IMR-90 (cell line): ENCODE measurements at places on chromosomes 4 and X. TPM values are rescaled to one million over a fixed set of nuclear protein-coding genes. Genes with fewer than 3 reads are reported as not detected.

DNA sequence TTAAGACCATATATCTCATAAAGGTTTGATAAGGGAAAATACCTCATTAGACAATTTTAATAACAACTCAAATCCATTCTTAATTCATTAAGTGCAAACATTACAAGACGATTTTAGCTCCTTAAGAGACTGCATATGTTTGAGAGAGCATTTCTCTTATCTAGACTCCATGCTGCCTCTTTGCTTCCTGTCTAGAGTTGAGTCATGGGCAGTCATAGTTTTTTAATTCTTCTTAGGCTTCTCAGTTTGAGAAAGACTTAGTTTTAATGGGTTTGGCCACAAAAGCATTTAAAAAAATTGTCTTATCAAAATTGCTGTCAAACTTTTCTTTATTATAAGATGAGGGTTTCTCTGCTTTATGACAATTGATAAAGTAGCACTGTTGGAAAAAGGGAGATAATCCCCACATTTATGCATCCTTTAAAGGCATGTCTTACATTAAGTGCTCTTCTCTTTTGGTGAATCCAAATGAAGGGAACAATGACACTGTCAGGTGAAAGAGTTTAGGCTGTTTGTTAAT is 713.4 kb downstream of the PCDH18 start:
- H3K4me1 ChIP-seq = no peaks in the 10 kb centered on the region
- no peak overlapping the region for H3K4me3 ChIP-seq
- no peaks in the 10 kb centered on the region for H3K36me3 ChIP-seq
- H3K27me3 ChIP-seq = no peaks in the 10 kb centered on the region
- H3K27ac ChIP-seq = no peak overlapping the region

DNA sequence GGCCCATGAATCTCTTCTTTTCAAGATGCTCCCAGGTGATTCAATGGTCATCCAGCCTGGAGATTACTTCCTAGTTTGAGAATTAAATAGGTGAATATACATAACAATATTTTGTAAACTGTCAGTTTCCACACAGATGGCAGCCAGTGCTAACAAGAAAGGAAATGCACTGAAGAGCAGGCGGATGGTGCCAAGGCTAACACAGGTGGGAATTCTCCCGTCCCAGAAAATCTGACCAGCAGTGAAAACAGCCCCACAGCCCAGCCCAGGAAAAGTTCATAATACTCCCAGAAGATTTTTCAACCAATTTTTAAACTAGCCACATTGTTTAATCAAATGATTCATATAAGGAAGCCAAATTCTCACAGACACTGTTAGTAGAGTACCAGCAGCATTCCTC is 387.2 kb upstream of the GATB start:
- no peak overlapping the region for H3K27ac ChIP-seq
- no peaks in the 10 kb centered on the region for H3K36me3 ChIP-seq
- DNase-seq = no peak
- no peak overlapping the region for H3K4me3 ChIP-seq
- peaks cover 12% of the 10 kb centered on the region for H3K27me3 ChIP-seq

DNA sequence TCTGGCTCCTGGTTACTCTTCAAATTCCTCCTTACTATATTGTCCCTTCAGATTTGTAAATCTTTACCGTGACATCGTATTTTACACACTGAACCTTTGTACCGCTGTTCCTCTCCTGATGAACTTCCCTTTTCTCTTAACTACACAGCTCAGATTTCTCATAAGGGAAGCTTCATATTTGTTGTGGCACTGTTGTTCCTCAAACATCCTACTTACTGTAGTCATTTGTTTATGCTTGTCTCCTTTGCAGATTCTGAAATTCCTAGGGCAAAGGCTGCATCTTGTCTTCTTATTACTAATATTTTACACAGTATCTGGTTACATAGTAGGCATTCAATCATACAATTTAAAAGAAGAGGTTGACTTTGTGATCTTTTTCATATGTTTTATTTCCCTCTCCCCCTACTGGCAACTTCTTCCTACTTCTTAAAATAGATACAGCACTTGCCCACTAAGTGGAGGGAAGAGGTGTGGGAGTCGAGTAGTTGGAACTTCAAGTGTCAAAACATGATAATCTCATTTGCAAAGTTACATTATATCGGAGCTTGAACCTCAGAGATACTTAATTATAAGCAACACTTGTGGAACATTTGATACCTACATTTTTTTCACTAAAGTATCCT is 50.0 kb downstream of the TET2 start:
- H3K4me3 ChIP-seq = no peak overlapping the region
- peaks cover 3% of the 10 kb centered on the region; the same call in 1 of the 2 replicates for H3K36me3 ChIP-seq
- H3K27me3 ChIP-seq = no peaks in the 10 kb centered on the region
- peaks cover 5% of the 10 kb centered on the region for H3K4me1 ChIP-seq

DNA sequence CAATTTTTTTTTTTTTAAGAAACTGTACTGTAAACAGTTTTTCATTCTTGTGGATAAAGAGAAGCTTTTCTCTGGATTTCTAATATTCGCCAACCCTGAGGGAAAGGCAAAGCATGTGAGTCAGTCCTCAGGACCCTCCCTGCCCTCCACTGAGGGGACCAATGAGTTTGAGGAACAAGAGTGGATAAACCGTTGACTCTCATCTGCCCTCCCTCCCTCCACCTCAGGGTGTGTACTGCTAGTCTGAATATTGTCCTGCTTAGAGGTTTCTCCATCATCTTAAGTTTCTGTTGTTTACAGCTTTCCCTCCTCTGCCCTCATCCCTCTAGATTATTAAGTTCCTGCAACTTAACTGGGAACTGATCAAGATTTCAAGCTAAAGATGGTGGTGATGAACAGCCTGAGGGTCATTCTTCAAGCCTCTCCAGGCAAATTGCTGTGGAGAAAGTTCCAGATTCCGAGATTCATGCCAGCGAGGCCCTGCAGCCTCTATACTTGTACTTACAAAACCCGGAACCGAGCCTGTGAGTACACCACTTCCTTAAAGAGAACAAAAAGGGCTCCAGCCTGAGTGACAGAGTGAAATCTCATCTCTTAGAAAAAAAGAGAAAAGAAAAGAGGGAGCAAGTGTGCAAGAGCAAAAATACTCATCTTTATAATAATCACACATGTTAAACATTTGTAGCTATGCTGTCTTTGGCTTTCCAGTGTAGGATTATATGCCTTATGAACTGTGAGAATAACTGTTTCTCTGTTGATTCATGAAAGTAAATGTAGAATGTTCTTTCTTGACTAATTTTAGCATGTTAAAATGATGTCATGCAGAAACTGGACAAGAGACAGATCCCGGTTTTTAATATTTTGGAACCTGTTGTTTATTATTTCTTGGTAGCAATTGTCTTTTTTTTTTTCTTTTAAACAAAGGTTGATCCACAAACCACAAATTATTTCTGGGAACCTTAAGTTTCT is 11.9 kb downstream of the CA5B start:
- no peak overlapping the region for H3K4me3 ChIP-seq
- H3K4me1 ChIP-seq = peaks cover 13% of the 10 kb centered on the region
- H3K27ac ChIP-seq = no peak overlapping the region

- no peaks in the 10 kb centered on the region; the same call in 1 of the 2 replicates for H3K27me3 ChIP-seq
- peaks cover 2% of the 10 kb centered on the region; the same call in 1 of the 2 replicates for H3K36me3 ChIP-seq
- no peak overlapping the region for H3K4me3 ChIP-seq
- peaks cover 5% of the 10 kb centered on the region; the same call in 1 of the 2 replicates for H3K4me1 ChIP-seq
- H3K27ac ChIP-seq = no peak overlapping the region
Measured at GRCh38 chr4:81452452-81453006, 19.2 kb downstream of the RASGEF1B start.

DNA sequence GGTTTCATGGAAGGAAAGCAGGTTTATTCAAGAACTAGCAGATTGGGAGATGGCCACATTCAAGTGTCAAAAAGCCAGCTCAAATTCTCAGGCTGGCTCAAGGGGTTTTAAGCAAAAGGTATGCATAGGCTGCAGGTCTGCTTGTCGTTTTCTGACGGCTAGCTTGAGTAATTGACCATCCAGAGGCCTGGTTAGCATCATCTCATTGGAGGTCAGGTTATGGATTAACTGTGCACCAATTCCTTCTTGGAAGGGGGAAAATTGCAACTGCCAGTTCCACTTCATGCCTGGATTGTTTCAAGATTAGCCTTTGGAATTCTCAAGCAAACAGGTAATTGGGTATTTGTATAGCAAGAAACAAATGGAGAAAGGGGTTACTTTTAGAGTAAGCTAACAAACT is 62.1 kb downstream of the FUNDC1 start:
- H3K27ac ChIP-seq = no peak overlapping the region
- no peaks in the 10 kb centered on the region for H3K36me3 ChIP-seq
- H3K4me3 ChIP-seq = no peak overlapping the region

- no peak overlapping the region for H3K27ac ChIP-seq
- H3K4me1 ChIP-seq = peaks cover 4% of the 10 kb centered on the region; the same call in 1 of the 2 replicates
- no peaks in the 10 kb centered on the region for H3K36me3 ChIP-seq
- no peaks in the 10 kb centered on the region for H3K27me3 ChIP-seq
Measured at GRCh38 chrX:9923357-9923756, 43.8 kb upstream of the CLDN34 start.

DNA sequence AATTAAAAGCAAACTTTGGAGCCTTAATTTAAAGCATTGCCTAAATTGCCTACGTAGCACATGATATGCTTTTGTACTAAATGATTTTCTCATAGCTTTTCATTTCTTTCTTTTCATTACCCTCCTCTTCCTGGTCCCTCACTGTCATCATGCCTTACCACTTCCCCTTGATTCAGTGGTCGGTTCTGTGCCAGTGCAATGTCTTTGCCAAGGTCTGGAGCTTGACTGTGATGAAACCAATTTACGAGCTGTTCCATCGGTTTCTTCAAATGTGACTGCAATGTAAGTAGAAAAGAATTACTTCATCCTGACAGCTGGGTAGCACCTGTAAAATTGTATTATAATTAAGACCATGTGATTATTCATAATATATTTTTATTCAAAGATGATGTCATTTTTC is 72.5 kb downstream of the C4orf46 start:
- H3K27ac ChIP-seq = no peak overlapping the region
- no peaks in the 10 kb centered on the region for H3K36me3 ChIP-seq
- no peak for DNase-seq
- H3K4me1 ChIP-seq = no peaks in the 10 kb centered on the region

DNA sequence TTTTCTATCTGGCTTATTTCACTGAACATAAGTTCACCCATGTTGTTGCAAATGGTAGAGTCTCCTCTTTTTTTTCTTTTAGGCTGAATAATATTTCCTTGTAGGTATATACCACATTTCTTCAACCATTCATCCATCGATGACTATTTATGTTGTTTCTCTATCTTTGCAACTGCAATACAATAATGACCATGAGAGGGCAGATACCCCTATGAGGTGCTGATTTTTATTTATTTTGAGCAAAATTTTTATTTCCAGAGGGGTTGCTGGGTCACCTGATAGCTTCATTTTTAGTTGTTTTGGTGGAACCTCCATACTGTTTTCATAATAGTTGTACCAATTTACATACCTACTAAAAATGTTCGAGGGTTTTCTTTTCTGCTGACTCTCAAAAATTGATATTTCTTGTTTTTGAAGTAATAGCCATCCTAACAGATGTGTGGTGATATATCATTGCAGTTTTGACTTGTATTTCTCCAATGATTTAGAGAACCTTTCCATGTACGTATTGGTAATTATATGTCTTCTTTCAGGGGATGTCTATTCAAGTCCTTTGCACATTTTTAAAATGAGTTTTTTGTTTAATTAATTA is 1697.0 kb downstream of the PCDH7 start:
- no peak overlapping the region for H3K27ac ChIP-seq
- no peak overlapping the region for H3K4me3 ChIP-seq
- H3K36me3 ChIP-seq = no peaks in the 10 kb centered on the region
- no peaks in the 10 kb centered on the region for H3K27me3 ChIP-seq
- H3K4me1 ChIP-seq = no peaks in the 10 kb centered on the region

DNA sequence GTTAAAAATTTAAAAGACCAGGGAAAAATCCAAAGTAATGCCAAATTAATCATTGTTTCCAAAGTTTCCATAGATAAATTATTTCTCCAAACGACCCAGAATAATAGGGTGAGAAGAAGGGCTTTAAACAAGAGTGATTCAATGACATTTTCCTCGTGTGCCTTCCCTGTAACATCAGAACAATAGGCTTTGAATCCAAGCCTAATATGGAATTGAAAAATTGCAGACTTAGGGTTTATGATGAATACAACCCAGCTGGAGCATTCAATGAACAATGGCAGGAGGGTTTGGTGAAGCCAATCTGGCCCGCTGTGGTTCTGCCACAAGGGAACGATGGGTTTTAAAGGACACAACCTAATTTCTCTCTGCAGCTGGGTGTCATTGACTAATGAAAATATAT is 94.2 kb downstream of the CBLL2 start:
- peaks cover 2% of the 10 kb centered on the region; the same call in 1 of the 2 replicates for H3K4me1 ChIP-seq
- H3K4me3 ChIP-seq = no peak overlapping the region

- H3K27ac ChIP-seq = no peak overlapping the region
- peak; percentile 22 for DNase-seq
- no peaks in the 10 kb centered on the region for H3K36me3 ChIP-seq
- H3K27me3 ChIP-seq = no peaks in the 10 kb centered on the region
- peaks cover 2% of the 10 kb centered on the region; the same call in 1 of the 2 replicates for H3K4me1 ChIP-seq
Measured at GRCh38 chrX:11531226-11531625, 134.5 kb downstream of the ARHGAP6 start.

DNA sequence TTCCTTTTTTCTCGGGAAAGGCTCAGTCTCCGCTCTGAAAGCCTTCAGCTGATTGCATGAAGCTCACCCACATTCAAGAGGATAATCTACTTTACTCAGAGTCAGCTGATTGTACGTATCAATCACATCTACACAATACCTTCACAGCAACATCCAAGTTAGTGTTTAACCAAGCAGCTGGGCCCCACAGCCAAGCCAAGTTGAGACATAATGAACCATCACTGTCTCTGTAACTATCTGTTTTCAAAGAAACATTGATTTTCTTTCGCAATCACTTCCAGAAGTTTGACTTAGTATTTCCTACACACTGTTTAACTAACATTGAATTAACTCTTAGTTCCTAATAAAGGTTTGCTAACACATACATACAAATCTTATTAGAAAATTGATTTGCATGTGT is 40.3 kb downstream of the RWDD4 start:
- H3K27me3 ChIP-seq = no peaks in the 10 kb centered on the region
- H3K36me3 ChIP-seq = no peaks in the 10 kb centered on the region
- H3K27ac ChIP-seq = no peak overlapping the region
- DNase-seq = no peak

DNA sequence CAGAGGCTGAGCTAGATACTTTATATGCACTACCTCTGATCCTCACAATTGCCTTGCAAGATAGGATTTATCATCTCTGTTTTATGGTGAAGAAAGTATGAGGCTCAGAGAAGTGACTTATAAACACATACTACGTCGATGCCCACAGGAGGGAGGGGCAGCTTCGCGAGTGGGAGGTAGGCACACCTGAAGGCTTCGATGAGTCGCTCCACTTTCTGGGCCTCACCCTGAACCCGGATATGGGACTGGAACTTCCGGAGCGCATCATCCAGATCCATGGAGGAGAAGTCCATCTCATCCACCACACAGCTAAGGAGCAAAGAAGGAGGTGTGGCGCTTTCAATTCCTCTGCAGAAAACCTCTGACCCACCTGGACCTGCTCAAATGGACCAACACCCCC is 22.9 kb upstream of the KDM5C start:
- H3K27ac ChIP-seq = no peak overlapping the region
- DNase-seq = no peak
- H3K4me3 ChIP-seq = no peak overlapping the region
- peaks cover 19% of the 10 kb centered on the region; the same call in 1 of the 2 replicates for H3K27me3 ChIP-seq
- peaks cover 2% of the 10 kb centered on the region; the same call in 1 of the 2 replicates for H3K36me3 ChIP-seq

The EIF4E gene
- total RNA-seq = 113 and 288 TPM in 2 replicates

The KLB gene
- total RNA-seq = not detected in 2 replicates

The XK gene
- under 0.01 TPM in 2 replicates for total RNA-seq

The CSN3 gene
- not detected in 2 replicates for total RNA-seq

The PPARGC1A gene
- under 0.01 TPM in 2 replicates for total RNA-seq
